ENCODE measurements at places on chromosomes 2 and 18.

GRCh38 chr2:64914735-64915509 lies 74.3 kb upstream of the SLC1A4 start:
- DNase-seq: no peak

DNA sequence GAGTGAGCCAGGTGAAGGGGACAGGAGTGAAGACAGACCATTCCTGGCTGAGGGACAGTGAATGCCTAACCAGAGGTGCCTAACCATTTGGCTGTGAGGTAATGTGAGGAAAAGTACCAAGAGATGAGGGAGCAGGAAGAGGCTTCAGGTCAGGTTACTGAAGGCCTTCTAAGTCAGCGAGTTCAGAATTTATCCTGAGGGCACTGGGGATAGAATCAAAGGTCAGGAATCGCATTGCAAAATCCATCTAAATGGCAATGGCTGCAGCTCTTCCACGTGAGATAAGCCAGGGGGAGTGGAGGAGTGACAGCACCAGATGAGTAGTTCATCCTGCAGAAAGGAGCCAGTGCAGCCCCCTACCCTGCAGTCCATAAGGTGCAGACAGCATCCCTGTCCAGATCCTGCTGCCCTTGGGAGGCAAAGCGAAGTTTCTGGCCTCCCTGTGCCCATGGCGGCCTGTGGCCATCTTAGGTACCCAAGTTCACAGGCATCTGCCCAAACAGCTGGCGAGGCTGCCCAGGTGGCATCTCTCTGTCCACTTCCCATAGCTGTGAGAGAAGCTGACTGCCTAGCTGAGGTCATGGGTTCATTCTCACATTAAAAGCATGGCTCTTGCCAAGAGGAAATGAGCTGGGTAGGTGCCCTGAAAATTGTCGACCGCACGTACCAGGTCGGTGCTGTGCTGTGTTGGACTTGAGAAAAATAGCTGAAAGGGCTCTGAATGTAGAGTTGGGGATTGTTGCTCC lies 49.5 kb downstream of the CYP27C1 start:
- DNase-seq: no peak

DNA sequence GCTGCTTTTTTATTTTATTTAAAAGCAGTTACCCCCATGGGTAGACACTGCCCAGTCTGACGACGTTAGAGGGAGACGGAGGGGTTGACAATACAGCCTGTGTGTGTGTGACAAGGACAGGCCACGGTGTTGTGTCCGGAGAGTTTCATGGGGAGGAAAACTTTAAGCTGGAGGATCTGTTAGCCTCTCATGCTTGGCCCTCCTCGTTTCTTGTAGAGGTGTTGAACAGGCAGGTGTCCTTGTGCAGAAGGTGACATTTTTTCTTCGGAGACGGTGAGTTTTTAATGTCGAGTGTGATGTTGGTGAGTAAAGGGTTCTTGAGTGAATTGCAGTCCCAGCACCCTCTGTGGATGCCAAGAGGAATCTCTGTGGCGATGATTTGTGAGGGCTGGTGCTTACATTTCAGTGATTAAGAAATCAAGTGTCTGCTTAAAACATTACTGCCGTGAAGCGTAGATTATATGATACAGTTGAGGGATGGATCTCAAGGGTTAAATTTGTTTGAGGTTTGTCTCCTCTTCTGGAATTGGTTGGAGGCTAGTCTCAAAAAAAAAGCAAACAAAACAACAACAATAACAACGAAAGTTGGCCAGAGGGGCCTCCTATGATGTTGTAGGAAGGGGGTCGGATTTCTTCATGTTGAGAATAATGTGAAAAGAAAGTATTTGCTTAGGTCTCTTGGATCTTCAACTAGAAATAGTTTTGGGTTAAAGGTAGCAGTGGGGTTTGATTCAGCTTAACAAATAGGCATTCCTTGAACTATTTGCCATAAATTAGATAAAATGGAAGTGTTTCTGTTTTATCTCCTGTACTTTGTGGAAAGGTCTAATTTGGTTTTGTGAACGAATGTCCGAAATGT lies 1.6 kb downstream of the NCOA1 start:
- DNase-seq: no peak

- no peak for DNase-seq
These were observed 582 bp downstream of the RIOK3 start for GRCh38 chr18:23453680-23454058.

DNA sequence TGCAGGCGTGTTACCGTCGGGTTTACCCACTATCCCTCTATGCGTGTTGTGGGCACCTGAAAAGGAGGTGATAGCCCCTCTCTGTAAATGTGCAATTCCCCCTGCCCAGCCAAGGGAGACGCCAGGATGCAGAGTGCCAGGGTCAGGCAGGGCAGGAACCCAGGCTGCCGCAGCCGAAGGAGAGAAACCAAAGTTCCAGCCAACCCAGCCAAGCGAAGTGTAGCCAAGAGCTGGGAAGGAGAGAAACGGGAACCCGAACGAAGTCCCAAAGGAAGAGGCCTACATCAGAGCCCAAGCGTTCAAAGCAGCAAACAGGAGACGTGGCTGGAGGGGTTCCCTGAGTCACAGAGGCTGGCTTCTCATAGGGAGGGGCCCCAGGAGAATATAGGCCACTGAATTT lies 24.2 kb upstream of the SPR start:
- no peak for DNase-seq

- DNase-seq: no peak
These were observed 70.6 kb upstream of the TCF7L1 start for GRCh38 chr2:85062565-85062964.

GRCh38 chr18:62643181-62643580 lies 72.2 kb upstream of the PHLPP1 start:
- no peak for DNase-seq

DNA sequence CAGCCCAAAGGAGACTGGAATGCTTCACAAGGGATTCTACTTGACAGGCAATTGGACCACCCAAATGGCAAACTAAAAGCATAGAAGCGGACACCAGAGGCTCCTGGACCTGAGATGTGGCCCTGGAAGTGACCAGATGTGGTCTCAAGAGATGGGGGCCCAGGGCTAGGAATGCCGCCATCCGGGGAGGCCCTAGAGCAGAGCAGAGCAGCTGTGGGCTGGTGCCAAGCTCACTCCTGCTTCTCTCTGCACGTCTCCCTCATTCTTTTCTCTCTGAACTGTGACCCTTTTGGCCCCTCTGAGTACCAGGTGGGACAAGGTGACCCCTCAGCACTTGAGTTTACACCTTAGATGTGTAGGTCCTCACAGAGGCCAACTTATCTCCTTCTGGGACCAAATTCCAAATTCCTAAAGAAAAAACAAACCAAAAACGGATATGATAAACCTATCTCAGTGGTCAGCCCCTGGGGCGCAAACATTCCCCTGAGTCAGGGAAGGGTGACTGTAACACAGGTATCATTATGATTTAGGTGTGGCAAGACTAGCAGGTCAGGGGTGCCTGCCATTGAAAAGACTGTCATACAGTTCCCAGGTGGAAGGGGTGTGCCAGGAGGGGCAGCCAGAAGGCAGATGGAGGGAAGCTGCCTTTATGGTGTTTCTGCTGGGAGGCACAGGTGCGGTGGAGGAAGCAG lies 6.5 kb upstream of the IL1R2 start:
- no peak for DNase-seq
